ENCODE measurements at places on chromosomes 4 and X.

DNA sequence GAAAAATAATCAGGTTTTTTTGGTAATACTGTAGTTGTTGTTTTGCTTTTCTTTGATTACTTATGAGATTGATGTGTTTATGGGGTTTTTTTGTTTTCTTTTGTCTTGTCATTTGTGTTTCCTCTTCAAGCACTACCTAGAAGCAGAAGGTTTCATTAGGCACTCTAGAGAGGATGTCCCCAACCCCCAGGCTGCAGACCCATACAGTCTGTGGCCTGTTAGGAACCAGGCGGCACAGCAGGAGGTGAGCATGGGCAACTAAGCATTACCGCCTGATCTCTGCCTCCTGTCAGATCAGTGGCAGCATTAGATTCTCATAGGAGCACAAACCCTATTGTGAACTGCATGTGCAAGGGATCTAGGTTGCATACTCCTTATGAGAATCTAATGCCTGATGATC is 22.9 kb upstream of the NOCT start:
- no peak for DNase-seq

DNA sequence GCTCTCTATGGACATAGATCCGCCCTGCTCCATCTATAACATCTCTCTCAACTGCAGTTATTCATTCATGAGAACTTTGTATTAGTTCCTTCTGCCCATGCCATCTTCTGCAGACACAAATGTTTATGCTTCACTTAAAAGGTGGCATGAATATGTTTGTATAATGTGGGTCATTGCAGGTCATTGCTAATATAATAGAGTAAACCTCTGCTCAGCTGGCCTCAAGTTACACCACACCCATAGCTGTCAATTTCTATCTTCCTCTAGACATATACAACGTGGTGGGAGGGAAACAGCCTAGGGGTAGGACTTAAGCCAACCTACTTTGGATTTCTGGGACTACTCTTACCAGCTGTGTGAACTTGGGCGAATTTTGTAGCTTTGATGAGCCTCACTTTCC is 129.8 kb downstream of the ATXN3L start:
- DNase-seq: no peak

GRCh38 chr4:124803026-124803425 is 90.5 kb upstream of the ANKRD50 start:
- DNase-seq: no peak

GRCh38 chr4:74365761-74366160 is 816 bp downstream of the EREG start:
- no peak for DNase-seq

DNA sequence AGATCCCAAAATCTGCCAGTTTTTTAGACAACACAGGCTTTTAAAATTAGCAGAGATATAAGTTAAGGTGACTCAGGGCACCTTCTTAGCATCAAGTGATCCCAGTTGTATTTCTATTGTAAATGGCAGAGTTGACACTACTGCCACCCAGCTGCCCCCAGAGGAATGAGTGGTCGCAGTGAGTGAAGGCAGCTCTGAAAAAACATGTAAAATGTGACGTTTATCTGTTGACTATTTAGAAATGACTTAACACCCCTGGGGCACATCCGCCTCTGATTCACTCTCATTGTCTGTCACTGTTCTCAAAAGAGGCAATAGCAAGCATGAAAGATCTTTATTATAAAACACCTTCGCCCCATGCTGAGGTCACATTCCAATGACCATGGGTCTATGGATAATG is 592.4 kb downstream of the ACTRT1 start:
- no peak for DNase-seq

- no peak for DNase-seq
Observed at GRCh38 chr4:7347981-7348380, 86.7 kb downstream of the PSAPL1 start.

DNA sequence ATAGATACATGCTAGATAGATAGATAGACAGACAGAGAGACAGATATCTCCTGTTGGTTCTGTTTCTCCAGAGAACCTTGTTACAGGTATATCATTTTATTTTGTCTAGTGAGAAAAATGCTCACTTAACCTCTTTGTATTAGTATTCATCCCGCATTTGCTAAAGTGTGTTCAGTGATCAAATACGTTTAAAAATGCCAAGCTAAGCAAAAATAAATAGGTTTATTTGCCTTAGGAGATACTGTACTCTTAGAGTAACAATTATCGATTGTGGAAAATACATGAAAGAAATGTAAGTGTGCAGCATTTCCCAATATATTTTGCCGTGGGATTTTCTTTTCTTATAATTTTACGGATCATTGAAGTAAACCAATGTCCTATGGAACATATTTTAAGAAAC is 262.9 kb upstream of the CXorf51A start:
- no peak for DNase-seq

DNA sequence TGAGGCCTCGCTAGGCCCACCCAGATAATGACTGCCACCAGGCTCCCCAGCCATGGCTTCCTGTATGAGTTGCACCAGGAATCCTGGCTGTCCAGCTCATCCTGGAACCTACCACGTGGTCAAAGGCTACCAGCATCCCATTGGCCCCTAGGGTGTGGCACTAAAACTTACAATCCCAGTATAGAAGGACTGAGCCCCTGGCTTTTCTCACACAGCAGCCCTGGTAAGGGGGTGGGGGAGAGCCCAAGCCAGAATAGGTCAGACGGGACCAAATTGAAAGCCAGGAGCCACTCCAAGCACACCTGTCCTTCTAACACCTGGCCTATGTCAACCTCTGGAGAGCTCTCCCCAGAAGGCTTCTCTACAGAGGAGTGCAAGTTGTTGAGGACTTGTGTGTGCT is 269.3 kb upstream of the AGTR2 start:
- no peak for DNase-seq

DNA sequence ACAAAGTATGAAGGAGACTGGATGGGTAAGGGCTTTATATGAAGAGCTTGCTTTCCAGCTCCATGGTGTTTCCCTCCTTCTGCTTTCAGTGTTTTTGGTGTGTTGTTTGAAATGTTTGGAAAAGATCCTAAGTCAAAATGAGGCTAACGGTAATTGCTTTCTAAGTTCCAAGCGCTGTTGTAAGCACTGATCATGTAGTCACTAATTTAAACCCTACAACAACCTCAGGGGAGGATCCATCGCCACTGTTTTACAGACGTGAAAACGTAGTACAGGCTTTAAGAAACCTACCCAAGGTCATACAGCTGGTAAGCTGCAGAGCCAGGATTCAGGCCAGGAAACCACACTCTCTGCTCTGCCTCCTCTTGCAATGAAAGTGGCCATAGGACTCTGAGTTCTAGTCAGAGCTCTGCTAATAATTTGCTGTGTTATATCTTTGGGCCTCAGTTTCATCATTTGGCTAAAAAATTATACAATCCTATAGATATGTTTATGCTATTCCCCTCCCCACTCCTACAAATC is 102.9 kb upstream of the PGRMC2 start:
- no peak for DNase-seq

GRCh38 chr4:99637174-99637573 is 20.5 kb downstream of the C4orf54 start:
- DNase-seq: no peak

DNA sequence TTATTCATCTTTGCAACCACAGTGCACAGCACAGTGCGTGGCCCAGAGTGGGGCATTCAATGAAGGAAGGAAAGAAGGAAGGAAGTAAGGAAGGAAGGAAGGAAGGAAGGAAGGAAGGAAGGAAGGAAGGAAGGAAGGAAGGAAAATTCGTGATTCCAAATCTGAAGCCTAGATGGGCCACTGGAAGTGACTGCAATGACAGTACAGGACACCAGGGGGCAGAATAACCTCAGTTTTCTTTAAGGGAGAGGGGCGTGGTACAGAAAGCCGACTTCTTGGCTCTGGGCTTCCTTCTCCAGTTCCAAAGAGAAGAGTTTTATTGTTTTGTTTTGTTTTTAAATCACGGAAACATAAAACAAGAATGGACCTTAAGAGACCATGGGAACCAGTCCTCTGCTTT is 47.8 kb downstream of the APLN start:
- peak; percentile 63 for DNase-seq
